SHP77 treated with DMSO at 0.1 percent for 48 hours (cell line): ENCODE measurements at places on chromosomes 5 and 9.
A peak's percentile ranks its signal among the peaks of the same experiment; 100 is the strongest.

GRCh38 chr5:144812763-144813162, 642.1 kb downstream of the KCTD16 start:
- DNase-seq, result no peak

GRCh38 chr5:3943859-3944258, 348.2 kb downstream of the IRX1 start:
- no peak for DNase-seq

GRCh38 chr9:125694478-125694877, 12.5 kb downstream of the MAPKAP1 start:
- no peak for DNase-seq

DNA sequence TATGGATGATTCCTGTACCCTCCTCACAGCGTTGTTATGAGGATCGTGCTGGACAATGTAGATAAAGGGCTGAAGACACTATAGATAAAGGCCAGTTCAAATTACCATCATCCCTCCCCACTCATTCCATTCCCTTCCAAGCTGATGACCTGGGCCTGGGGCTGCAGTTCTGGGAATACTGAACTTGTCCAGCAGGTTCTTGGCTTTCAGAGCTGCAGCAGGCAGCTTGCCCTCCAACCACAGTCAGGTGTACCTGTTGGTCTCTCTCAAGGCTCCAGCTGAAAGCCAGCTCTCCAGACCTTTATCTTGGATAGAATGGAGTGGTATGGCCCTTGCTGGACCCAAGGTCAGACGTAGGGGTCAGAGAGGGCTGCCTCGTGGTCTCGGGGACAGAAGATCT, 92.5 kb downstream of the PCDH1 start:
- DNase-seq, result no peak

GRCh38 chr5:110590187-110590586, 136.3 kb downstream of the TMEM232 start:
- DNase-seq, result peak; percentile 3

GRCh38 chr9:79962150-79962549, 390.4 kb downstream of the TLE4 start:
- no peak for DNase-seq

- DNase-seq, result peak; percentile 57
These were observed 13.7 kb downstream of the OR1J1 start for GRCh38 chr9:122463828-122464632.

GRCh38 chr5:72408603-72409002, 88.4 kb downstream of the PTCD2 start:
- no peak for DNase-seq

GRCh38 chr5:181223058-181223728, at the start of gene TRIM41:
Gene TRIM41, plus strand, starts transcription at chr5:181223281. Its CDS starts 719 bp downstream, at chr5:181224000.
- no peak for DNase-seq

DNA sequence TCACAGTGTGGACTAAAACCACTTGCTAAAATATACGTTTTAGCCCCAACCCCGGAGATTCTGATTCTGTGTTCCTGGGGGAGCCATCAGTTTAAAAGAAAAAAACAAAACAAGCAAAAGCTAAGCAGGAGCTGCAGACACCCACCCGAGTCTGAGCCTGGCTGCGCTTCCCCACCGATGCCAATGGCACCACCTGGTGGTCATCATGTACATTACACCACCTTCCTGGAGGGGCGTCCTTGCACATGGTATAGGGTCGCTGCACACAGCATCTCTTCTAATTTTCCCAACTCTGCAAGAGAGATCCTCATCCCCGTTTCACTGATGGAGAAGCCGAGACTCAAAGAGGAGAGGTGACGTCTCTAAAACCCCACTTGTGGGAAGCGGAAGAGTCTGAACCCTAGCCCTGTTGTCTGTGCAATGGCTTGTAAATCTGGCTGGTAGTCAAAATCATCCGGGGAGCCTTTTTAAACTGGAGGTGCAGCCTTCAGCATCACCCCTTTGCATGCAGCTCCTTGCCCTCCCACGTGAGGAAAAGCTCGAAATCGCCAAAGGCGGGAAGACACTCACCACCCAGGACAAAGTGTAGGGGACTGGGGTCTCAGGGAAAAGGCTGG, 23.1 kb upstream of the CNOT6 start:
- no peak for DNase-seq

- DNase-seq, result no peak
These were observed 1.9 kb upstream of the ANKRD18A start for GRCh38 chr9:38622288-38622674.

- DNase-seq, result no peak
These were observed 163.1 kb downstream of the ESM1 start for GRCh38 chr5:54822324-54822687.

DNA sequence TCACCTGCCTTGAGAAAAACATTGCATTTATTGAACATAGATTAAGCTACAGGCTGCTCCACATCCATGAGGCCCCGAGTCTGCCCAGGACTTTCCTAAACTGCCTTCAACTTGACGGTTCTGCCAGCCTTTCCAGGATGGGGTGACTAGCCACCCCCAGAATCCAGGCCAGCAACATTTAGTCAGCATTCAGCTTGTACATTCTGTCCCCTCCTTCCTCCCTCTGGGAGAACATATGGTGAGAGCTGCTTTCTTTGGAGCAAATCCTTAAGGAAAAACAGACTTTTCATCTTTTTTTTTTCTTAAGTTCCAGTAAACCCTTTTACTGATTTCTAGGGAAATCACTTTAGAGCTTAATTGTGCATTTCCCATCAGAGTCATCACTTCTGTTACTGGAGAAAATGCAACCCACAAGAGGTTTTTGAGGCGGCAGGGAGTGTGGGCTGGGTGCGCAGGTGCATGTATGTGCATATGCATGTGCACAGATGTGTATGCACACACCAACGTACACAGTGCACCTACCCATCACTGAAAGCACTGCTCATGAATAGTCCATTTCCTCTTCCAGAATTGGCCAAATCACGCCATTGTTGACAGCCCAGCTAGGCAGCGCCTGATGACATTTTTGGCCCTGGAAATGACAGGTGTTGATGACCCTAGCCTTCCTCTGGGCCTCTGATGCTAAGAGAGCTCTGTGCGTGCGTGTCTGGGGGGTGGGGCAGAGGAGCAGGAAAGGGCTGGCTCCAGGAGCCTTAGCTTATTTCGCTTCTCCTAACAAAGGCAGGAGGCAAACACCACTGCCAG, 145.6 kb downstream of the HSD17B3 start:
- no peak for DNase-seq

DNA sequence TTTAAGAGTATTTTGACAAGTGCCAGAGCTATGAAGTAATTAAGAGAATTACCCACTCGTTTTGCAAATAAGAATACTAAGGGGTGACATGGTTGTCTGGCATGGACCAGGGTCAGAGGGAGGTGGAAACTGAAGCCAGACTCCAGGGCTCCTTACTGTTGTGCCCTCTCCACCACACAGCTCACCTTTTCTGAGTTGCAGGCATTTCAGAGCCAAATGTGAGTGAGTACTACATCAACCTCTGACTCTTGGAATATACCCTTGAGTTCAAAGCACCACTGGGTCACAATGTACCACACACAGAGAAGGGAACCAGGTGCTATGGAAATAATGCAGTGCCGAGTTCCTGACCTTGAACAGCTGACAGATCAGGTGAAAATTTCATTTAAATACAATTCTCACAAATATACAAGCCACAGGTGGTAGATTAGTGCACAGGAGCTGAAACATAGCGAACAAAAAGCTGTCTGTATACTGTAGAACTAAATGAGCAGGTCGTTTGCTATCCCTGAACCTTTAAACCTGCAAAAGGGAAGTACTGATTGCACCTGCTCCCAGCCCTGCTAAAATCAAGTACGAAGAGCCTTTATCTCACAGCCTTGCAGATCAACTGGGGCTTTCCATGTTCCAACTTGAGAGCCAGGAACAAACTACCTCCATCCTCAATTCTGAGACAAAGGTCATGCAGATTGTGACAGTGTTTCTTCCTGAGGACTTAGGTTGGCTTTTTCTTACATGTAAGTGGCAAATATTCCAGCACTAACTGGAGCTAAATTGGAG, 57.0 kb downstream of the GOLM1 start:
- DNase-seq, result no peak

GRCh38 chr5:41788941-41789368, 81.3 kb downstream of the OXCT1 start:
- peak; percentile 53 for DNase-seq

- DNase-seq, result peak; percentile 8
These were observed 48.0 kb downstream of the FGF1 start for GRCh38 chr5:142637871-142638270.

GRCh38 chr5:93359296-93359959, 221.6 kb downstream of the NR2F1-AS1 start:
- DNase-seq, result peak; percentile 66

DNA sequence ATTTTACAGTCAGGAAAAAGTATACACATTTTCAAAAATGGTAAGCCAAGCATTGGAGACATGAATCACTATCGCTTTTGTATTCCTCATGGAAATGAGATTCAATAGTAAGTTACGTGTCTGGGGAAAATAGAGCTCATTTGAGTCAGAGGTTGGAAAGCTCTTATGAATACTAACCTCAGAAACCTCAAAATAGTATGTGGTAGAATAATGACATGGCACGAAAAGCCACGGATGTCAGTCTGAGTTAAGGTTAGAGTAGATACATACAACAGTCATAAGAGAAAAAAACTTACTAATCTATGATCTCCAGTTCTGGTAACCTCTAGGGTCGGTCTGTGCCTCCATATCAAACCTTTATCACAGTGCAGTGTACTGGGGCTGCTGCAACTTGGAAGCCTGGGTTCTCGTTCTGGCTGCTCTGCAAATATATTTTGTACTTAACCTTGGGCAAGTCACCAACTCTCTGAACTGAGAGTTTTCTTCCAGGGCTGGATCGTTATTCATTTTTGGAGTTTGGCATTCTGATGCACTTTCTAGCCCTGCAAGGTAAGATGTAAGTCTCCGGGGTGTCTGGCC, 31.8 kb downstream of the MAP1B start:
- DNase-seq, result no peak

DNA sequence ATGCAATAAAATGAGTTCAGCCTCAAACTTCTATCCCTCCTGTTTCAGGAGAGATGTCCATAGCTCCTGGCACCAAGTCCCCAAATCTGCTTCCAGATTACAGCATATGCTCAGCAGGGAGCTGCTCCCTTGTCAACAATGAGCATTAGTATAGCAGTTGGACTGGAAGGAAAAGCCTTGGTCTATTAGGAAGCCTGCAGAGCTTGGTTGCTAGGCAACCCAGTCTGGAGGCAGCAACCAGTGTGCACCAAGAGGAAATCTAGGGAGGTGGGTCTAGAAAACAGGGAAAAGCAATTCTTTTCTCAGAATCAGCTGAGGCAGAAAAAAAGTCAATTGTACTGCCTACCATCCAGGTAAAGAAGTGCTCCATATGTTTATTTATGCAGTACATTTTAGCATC, 229.5 kb upstream of the NMUR2 start:
- DNase-seq, result no peak

GRCh38 chr5:152676196-152676595, 271.1 kb upstream of the NMUR2 start:
- DNase-seq, result no peak

DNA sequence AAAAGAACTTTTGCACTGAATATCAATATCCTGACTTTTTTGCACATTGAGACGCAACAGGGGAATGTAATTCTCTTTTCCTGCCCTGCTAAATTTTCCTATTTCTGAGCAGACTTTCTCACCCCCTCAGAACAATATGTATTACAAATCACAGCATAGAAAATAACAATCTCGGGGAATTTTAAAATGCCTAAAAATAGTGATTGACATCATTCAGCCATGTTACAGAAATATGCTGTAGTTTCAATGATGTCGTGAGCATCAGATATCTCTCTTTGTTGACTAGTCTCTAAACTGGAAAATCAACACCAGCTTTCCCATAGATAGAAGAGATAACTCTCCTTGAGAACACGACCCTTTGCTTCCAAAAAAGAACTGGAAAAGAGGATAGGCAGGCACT, 166.7 kb downstream of the ZDHHC21 start:
- DNase-seq, result no peak

DNA sequence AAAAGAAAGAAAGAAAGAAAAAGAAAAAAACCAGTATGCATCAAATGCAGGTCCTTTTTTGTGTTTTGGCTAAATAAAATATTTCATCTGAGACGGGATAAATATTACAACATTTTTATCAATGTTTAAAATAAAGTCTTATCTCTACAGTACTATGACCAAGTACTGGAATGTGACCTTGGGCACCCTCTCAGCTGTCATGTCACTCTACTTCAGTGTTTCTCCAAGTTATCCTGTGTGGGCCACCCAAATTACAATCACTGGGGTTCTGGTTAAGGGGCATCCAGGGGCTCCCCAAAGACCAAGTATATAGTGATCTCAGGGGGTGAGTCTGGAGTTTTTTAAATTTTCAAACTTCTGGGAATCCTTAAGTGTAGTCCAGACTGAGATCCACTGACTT, 3.5 kb upstream of the PDZD2 start:
- DNase-seq, result no peak

GRCh38 chr9:137369911-137370764, 52.8 kb downstream of the EXD3 start:
- no peak for DNase-seq

- no peak for DNase-seq
These were observed 6.4 kb upstream of the ABLIM3 start for GRCh38 chr5:149134778-149135500.

- DNase-seq, result no peak
These were observed 36.8 kb downstream of the SLC44A1 start for GRCh38 chr9:105281272-105281671.

DNA sequence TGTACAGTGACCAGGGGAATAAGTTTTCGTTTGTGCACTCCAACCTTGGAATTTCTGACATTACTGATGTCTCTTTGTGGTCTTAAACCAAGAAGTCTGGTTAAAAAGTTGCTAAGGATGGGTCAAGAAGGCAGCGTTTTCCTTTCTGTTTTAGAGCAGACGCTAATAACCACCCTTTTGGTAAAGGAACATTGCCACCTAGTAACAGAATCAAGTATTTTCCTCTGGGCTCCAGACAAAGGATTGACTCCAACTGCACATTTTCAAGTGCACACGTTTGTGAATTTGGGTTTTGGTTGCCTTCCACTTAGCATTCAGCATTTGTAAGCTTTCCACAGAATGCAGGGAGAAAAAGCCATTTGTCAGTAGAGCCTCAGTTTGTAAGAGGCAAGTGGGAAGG, 22.2 kb upstream of the CEP78 start:
- no peak for DNase-seq

- DNase-seq, result peak; percentile 44
These were observed 318.2 kb downstream of the SLCO4C1 start for GRCh38 chr5:101977729-101978345.

- peak; percentile 29 for DNase-seq
These were observed 54.5 kb upstream of the FST start for GRCh38 chr5:53425687-53426511.

GRCh38 chr5:33310451-33310850, 130.3 kb upstream of the TARS1 start:
- DNase-seq, result no peak

- DNase-seq, result no peak
These were observed 1263.3 kb upstream of the CDH9 start for GRCh38 chr5:28301712-28302111.
